ENCODE measurements at places on chromosomes 7 and 10.

DNA sequence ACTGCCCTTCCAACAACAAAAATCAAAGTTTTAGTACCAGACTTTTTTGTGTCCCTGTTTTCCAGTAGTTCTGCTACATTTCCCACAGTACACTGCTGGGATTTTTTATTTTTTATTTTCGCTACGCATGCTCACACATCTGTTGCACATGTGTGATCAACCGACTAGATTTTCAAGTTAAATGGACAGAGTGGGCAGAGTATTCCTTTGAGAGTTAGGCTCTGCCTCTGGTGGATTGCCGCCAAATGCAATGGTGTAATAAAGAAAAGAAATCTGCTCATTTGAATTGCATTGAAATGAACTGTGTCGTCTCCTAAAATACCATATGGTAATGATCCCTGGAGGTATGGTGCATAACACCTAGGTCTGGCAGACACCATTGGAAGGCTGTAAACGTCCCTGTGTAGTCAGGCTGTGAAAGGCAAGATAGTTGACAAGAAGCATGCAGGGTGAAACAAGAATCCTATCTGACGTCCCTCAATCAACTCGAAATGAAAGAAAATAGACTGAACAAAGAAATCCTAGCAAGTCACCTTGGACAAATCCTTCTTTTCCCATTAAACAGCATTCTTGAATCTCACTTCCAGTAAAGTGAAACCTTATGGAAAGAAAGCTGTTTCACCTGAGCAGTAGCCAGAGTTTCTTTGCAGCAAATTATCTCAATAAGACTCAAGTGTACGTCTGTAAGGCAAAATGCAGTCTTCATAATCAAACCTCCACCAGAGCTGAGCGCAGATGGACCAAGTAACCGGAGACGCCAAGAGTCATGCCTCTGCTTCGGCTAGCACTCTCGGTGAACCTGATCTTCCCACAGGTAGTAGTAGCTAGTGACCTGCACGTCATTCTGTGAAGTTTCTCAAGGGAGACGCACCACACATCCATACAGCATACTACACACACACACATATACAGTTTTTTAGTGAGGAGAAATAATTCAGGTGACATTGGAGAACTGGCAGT, 357.3 kb downstream of the CRPPA start:
- DNase-seq, result no peak

DNA sequence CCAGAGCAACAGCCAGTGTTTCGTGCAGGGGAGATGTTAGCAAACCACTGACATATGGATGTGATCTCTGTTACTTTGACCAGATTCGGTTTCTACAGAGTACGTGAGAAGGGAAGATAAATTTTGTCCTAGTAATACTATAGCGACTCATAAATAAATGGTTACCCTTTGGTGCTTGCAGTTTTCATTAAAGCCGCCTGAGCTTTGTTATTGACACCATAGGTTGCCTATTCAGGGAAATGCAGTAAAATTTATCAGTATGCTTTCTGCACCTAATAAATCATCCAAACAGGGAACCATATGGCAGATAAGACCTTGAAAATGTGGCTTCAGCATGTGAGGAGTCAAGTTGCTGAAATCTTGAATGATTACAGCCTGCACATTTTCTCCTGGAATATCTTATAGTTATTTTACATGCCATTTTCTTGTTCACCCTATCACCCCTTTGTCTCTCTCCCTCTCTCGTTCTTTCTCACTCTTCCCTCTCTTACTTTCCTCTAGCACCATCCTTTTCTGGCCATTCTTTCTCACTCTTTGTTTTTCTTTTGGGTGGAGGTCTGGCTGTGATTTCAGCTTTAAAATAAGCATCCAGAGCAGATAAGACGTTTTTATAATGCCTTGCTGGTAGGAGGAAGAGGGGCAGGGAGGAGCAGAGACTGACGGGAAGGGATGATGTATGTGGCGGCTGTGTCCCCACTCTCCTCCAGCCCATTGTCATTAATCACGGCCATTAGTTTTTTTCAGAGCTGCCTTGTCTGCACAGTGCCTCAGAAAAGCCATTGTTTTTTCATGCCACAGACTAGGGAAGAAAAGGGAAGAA, 182.5 kb downstream of the LRMDA start:
- DNase-seq, result no peak

- DNase-seq, result no peak
Measured at GRCh38 chr10:3881622-3882021, 96.6 kb upstream of the KLF6 start.

DNA sequence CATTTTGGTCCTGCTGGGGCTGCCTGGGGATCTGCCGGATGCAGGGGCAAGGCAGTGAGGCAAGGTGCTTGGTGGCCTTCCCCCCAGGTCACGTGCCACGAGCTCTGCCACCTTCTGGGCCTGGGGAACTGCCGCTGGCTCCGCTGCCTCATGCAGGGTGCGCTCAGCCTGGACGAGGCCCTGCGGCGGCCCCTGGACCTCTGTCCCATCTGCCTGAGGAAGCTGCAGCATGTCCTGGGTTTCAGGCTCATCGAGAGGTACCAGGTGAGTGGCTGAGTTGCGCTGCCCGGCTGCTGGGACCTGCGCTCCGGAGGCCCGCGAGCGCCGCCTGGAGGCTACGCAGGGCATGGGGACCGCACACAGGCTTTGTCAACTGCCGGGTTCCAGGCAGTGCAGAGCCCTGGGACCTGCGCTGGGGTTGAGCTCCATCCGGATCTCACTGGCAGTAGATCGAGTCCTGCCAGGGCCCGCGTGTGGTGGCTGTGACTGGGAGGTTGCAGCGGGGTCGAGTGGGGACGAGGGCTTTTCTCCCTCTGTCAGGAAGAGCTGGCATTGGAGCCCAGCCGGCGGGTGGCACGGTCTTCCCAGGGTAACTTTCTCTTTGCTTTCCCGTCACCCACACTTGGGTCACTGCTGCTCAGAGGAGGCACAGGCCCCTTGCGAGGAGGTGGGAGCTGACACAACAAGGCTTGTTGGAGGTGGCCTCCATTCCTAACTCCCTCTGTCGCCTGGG, 21.7 kb downstream of the AMZ1 start:
- DNase-seq, result peak; percentile 66

GRCh38 chr7:101629171-101629570, at the start of gene MYL10:
Gene MYL10 (minus strand): TSS chr7:101629296. CDS start chr7:101629118, 178 bp downstream.
- no peak for DNase-seq

- DNase-seq, result no peak
Measured at GRCh38 chr10:132396494-132397035, 435 bp upstream of the PWWP2B start.

DNA sequence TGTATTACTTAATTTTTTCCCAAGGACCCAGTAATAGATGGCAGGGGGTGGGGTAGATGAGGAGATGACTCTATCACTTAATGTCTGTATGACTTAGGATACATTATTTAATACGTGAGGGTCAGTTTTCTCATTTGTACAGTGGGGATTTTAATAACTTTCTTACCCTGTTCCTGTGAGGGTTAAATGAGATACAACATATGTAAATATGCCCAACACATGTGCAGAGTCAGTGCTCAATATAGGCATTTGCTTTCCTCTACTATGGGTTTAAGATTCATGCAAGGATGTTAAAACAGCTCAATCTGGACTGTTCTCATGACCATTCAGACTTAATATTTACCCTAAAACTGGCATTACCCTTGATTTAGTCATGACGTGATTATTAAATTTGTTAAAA, 31.2 kb downstream of the ST7 start:
- no peak for DNase-seq

- no peak for DNase-seq
Measured at GRCh38 chr7:877312-878232, 1.2 kb downstream of the GET4 start.

DNA sequence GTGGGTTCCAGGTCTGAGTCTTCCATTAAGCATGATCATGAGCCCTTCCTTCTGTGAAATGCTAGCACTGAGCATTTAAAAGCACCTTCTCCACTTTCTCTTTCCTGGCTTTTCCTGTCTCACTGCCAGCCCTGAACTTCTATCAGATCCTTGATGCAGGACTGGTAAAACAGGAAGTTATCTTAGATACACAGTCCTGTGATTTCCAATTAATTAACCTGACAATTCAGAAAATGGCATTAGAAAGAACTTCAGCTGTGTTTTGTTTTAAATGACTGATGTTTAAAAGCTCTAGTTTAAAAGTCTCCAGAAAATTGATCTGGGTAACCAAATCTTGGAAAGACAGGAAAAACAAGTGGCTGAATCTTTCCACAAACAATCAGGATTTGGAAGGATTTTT, 79.0 kb upstream of the MACROH2A2 start:
- no peak for DNase-seq

- DNase-seq, result no peak
Measured at GRCh38 chr7:75712517-75713361, 26.0 kb downstream of the HIP1 start.

DNA sequence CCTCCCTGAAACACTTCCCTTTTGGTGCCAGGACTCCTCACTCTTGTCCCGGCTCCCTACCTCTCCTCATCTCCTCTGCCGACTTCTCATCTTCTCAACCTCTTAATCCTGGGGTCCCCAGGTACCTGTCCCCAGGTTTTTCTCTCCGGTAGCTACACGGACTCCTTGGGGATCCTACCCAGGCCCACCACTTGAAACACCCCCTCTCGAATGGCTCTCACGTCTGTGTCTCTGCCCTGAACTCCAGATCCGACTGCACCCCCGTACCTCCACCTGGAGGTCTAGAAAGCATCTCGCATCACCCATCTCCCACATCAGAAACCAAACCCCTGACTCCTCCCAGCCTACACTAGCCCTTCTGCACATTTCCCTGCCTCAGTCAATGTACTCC, 4.8 kb downstream of the TBATA start:
- no peak for DNase-seq

All from NCI-H1092 treated with DMSO at 0.1 percent for 48 hours (cell line).